NCI-H1417 treated with DMSO at 0.1 percent for 48 hours (cell line): ENCODE measurements at places on chromosomes 2 and 18.

- DNase-seq, result no peak
Measured at GRCh38 chr18:58241877-58242276, 197.9 kb downstream of the NEDD4L start.

- DNase-seq, result no peak
Measured at GRCh38 chr2:21281791-21282514, 158.2 kb downstream of the TDRD15 start.

DNA sequence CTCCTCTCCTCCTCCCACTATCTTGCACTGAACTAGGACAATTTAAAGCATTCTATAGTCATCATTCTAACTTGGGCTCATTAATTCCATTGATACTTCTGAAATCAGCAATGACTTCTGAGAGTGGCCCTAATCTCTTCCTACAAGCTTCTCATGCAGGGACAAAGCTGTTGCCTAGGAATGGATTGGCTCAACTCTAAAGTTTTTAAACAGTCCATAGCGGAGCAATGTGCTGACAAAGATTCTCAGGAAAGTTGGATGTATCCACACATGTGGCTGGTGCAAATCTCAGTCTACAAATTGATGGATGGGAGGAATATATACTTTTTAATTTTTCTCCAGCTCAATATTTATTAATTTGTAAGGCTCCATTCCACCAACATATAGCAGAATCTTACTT is 388.9 kb downstream of the SETBP1 start:
- no peak for DNase-seq

GRCh38 chr2:158600155-158600802 is 143.5 kb downstream of the PKP4 start:
- DNase-seq, result no peak

DNA sequence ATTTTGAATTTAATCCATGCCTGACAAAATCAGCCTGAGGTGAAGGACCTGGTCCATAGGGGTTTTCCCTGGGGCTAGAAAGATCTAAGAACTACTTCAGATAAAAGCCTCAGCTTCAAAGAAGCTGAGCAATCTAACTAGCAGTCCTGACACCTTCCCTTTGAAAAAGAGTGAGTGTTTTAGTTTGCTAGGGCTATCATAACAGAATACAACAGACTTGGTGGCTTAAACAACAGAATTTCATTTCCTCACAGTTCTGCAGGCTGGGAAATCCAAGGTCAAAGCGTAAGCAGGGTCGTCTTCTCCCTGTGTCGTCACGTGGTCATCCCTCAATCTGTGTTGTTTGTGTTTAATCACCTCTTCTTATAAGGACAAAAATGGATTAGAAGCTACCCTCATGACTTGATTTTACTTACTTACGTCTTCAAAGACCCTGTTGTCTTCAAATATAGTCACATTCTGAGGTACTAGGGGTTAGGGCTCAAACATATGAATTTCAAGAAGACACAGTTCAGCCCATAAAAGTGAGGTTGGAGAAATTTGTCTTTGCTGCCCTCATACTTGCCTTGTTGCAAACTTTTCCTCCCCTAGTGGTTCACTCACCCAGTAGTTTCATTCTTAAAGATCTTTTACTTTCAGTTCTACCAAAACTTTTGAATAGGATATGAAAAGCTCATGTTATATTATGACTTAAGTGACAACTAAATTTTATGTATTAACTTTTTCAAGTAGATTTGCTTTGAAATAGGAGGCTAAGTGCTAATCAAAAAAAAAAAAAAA is 673.8 kb downstream of the ARHGAP15 start:
- DNase-seq, result no peak

DNA sequence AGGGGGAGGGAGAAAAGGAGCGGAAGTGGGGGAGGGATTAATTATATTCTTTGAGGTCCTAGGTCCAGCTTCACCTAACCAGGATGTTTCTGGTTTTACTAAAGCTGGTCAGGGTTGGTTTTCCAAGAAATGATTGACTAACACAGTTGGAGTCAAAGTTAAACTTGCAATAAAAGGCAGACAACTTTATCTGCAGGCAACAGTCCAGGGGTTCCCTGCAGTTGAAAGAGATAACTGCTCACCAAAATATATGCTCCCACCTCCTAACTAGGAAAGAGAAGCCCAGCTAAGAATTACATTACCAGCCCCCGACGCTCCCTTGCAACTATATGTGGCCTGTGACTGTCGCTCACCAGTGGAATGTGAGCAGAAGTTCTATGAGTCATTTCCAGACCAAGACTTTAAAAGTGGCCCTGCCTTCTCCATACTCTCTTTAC is 140.0 kb upstream of the PKDCC start:
- DNase-seq, result no peak

DNA sequence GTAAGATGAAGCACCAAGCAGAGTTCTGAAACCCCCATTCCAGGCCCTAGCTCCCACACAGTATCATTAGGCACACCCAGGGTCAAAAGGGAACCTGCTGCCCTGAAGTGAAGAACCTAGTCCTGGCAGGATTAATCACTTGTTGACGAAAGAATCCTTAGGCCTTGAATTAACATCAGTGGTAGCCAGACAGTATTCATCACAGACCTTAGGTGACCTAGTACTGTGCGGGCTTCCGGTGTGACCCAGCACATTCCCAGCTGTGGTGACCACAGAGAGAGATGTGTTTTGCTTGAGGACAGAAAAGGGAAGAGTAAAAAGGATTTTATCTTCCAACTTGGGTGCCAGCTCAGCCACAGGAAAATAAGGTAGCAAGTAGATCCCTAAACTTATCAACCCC is 1071.4 kb upstream of the FAM98A start:
- DNase-seq, result no peak

DNA sequence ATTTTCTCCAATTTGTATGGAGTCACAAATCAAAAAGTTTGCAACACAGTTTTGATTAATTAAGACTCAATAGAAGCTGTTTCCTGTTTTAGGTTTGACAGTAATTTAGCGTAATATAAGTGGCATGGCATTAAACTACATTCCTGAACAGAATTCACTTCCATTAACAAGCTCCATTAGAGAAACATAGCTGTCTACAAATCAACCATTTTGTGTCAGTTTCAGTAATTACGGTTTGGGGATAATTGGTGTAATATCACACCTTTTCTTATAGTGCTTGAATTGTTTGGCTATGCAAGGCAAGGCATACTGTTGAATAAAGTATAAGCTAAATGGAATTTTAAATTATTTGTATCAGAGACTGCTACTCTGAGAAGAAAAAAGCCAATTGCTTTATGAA is 585.5 kb downstream of the CBLN2 start:
- DNase-seq, result no peak

- DNase-seq, result no peak
Measured at GRCh38 chr2:191638079-191638801, 39.7 kb upstream of the NABP1 start.

- no peak for DNase-seq
Measured at GRCh38 chr2:78592491-78592890, 433.0 kb upstream of the REG3G start.

DNA sequence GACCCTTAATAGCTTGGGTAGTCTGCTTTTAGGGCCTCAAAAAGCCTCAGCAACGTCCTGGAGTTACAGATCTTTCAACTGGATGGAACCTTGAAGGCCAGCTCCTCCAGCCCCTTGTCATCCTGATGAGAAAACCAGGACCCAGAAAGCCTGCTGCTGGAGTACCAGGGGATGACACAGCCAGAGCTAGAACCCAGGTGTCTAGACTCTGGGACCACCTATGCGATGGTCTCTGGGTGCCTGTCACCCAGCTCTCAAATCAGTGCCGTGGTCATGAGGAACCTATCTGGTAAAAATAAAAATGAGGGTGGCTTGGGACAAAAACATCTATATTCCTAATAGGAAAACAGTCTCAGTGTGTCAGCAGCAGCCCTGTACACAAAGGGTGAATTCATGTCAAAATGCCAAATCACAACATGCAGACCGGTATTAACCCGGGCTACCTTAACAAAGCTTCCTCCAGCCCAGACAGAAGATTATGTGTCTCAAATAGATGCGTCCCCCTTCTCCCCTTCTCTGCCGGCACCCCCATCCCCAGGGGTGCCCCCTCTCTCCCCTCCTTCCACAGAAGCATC is 28.5 kb downstream of the SMAD7 start:
- no peak for DNase-seq

DNA sequence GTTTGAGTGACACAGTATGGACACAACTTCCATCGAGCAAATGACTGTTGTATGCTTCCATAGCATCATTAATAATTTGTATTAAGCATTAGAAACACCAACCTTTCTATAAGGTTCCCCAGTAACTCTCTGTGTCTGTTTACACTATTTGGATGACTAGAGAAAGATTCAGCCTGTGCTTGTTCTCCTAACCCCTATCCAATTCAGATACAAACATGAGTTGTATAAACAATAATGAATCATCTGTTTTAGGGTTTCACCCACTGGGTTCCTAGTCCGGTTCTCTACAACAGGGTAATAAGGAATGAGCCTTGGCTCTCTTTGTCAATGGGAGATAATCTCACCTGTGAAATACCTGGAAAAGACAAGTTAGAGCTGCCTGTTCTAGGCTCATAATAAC is 894.1 kb upstream of the PIK3C3 start:
- no peak for DNase-seq

- no peak for DNase-seq
Measured at GRCh38 chr2:178202927-178203326, 8.6 kb downstream of the OSBPL6 start.

DNA sequence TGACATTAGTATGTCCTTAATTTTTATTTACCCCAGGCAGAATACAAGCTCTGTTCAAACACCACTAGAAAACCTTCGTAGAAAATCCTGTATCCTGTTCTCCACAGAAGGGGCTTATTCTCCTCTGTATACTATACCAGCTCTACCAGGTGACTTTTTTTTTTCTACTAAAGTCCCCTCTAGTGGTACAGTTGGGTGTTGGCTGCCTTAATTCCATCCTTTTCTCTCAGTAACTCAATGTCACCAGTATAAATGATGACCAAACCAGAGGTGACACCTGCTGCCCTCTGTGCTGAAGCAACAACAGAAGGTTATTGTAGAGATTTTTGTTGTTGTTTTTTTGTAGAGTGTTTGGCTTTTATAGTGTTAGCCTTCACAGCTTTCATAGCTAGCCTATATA is 1322.0 kb downstream of the LRP1B start:
- DNase-seq, result no peak

DNA sequence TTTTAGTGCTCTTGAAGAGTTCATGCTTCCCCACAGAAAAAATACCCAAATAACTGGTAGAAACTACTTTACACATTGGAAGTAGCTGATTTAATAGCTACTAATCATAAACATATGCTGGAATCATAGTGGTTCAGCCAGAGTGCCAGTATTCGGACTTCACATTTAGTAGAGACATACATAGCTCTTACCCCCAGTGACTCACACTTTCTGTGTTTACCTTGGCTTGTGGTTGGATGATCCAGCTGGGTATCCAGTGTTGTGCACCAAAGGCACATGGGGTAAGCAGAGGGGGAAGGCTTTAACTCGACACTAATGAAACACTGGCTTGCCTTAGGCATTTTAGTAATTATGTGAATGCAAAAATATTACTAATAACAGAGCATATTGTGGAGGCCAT is 18.1 kb downstream of the ARHGAP28 start:
- no peak for DNase-seq

DNA sequence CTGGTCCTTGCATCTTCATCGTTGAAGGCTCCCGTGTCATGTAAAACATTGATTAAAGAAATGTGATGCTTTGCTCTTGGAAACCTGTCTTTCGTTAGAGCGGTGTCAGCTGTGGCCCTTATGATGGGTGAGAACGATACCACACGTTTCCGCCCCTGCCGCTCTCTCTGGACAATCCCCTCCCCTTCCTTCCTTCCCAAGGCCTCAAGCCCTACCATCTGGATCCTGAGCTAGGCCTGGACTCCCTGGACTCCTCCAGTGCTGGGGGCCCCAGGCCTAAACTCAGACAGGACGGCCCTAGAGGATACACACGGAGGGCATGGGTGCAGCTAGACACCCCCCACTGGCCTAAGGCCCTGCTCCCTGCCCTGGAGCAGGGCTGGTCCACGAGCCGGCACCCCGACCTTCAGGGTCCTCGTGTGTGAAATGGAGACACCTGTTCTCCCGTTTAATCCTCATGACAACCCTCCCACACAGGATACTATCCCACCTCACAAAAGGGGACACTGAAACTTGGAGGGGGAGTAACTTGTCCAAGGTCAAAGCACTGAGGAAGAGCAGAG is 13.2 kb downstream of the BIN1 start:
- DNase-seq, result no peak

DNA sequence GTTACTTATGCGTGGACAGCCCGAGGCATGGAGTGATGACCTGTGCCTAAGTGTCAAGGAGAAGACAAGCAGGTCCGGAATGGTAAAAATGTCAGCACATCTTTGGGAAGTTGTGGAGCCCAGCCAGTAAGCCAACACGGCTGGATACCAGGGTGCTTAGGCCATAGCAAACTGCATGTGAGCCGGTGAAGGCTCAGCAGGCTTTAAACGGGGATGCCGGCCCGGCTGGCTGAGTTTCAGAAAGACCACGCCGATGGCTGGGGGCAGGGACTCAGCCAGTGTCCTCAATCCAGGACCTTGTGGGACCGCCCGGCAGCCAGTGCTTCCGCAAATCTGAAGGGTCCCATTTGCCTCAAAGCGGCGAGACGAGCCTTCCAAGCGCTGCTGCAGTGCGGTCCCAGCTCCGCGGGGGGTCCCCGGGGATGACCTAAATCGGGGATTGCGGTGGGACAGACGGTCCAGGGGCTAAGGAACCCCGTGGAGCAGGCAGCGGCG is 946 bp upstream of the AGAP1 start:
- DNase-seq, result no peak

- no peak for DNase-seq
Measured at GRCh38 chr2:237919593-237919992, 47.2 kb upstream of the UBE2F start.

DNA sequence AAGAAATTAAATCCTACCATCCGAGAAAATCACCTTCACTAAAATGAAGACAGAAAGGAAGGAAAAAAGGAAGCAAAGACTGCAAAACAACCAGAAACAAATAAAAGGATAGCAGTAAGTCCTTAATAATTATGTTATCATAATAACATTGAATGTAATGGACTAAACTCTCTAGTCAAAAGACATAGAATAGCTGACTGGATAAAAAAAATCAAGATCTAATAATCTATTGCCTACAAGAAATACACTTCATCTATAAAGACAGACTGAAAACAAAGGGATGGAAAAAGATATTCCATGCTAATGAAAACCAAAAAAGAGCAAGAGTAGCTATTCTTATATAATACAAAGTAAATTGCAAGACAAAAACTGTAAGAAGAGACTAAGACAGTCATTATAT is 48.5 kb upstream of the SGPP2 start:
- no peak for DNase-seq

DNA sequence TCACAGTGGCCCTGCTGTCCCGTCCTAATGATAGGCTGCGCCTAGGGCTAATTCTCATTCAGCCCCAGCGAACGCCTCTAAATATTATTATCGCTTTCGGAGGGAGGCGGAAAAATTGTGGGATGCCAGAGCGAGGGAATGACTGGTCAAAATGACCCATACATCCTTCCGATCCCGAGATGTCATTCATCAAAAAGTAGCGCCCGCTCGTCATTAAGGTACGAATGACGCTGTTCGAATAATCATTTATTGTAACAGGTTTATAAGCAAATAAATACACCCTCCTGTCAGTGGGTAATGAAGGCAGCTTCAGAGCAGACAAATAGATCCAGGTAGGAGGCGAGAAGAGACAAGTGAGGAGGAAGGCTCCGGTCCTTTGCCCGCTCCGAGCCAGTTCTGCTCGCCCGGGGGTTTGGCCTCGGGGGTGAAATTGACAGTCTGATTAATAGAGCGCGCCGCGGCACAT is at the start of gene EVX2:
TSS of gene EVX2 (minus strand) at position 167 of the 466 bp plus-strand sequence. CDS start 186 bp downstream, outside the sequence.
- no peak for DNase-seq
